ENCODE measurements at places on chromosomes 7 and 10.

DNA sequence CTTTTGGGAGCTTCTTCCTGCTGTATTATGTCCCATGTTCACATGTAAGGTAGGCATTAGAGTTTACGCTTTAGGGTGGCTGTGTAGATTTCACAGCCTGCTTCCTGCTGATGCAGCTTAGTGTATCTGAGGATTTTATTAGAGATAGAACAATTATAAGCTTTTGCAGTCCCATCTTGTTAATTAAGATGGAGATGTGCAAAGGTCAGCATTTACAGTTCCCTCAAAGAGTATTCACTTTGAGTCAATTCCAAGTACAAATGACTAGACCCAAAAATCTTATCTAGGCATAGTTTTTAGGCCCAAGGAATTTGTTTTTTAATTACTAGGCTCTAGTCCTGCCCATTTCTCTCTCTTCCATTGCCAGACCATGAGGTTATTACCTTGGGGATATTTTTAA, 239.9 kb upstream of the PHF14 start:
- no peak for DNase-seq

DNA sequence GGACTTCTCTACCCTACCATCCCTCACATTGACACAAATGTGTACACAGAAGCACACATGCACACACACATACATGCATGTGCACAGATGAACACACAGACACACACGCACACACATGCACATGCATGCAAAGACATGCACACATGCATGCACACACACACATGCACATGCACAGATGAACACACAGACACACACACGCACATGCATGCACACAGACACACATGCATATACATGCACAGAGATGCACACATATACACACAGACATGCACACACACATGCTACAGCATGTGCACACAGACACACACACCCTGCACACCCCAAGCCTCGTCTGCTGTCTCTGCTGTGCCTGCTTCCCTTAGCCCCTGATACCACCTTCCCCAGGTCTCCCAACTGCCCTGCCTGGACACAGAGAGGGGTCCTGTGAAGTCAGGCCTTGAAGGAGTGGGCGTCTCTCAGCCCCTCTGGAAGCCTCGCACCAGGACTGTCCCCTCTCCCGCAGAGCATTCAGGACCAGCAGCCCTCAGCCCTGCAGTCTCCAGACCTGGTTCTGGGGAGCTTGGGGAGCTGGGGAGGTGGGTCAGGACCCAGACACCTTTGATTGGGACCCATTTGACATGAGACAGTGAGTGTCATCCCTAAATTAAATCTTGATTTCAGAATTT, 181.8 kb downstream of the DNAJB6 start:
- peak; percentile 24 for DNase-seq

DNA sequence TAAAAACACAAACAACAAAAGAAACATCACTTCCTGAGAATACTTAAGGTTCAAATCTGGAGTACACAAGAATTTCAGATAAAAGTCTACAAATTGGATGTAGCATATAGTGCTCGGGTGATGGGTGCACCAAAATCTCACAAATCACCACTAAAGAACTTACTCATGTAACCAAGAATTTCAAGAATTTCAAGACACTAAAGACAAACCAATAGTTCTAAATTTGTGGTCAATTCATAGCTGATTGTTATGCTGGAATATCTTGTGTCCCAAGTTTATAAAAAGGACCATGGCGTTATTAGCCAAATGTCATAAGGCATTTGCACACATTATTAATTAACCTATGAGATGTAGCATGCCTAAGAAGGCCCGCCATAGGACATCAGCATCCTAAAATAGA, 1204.1 kb upstream of the AUTS2 start:
- no peak for DNase-seq

DNA sequence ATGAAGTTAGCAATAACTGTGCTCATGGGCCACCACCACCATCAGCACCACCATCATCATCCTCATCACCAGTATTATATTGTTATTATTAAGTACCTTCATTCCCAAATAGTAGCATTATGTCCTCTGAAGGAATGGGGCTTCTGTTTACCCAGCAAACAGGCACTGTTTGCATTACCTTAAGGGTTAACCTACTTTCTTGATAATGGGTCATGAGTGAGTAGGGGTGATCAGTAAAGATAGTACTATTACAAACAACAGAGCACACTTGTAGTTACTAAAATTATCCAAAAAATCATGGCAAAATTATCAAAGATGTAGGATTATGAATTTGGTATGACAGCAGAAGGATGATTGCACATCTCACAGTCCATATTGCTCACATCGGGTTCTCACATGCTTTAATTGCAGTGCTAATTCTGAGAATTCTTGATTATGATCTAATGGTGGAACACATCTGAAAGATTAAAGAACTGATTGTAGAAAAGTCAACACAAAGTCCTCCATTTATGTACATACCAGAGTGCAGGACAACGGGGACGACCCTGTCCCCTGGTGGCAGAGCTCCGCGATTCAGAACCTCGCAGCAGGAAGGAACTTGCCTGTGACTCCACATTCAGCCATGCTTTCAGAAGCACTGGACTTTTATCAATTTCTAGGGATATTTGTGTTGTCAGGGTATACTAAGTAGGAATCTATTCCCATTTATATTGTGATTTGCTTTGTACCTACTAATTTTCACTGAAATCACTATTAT, 31.0 kb downstream of the PDE1C start:
- no peak for DNase-seq

Measured in Right ventricle myocardium superior (tissue), 1 donor.